Activated gamma-delta T cell treated with anti-CD3 and anti-CD28 coated beads, Interleukin-2, amount 50 U/mL, for 16 hours (primary cell): ENCODE measurements at places on chromosomes 13 and 19.

DNA sequence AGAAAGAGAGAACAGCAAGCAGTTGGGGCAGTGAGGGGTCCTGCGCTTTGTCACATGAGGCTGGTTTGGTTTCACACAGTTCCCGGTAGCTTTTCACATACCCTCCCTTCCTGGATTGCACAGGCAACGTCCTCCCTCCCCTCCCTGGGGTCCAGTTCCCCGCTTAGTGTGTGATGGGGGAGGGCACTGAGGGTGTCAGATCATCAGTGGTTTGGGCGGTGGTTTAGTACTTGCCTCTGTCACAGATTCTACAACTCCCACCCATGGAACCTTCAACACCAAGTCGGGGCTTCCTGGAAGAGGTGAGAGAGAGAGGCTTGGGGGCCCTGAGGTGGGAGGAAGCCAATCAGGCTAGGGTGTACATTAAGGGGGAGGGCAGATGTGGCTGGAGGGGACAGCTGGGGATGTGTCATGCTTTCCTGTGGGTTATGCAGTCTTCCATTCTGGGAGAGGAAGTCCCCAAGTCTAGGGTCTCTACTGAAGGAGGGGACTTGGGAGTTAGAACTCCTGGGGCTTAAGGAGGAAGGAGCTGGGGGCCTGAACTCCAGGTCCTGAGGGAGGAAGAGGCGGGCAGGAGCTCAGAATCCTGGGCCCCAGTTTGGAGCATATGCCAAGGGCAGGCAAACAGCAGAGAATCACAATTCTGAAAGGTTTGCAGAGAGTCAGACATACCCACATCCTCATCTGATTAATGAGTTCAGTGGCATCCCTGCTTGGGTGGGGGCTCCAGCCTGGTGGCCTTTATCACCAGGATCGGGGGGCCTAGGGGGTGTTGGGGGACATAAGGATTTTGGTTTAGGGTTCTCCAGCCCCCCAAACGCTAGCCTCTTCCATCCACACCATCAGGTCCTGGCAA is at the start of gene NKG7:
Gene NKG7 (minus strand): TSS at position 6 of the 856 bp plus-strand sequence. CDS start 119 bp downstream, outside the sequence.
- DNase-seq = peak; percentile 86

DNA sequence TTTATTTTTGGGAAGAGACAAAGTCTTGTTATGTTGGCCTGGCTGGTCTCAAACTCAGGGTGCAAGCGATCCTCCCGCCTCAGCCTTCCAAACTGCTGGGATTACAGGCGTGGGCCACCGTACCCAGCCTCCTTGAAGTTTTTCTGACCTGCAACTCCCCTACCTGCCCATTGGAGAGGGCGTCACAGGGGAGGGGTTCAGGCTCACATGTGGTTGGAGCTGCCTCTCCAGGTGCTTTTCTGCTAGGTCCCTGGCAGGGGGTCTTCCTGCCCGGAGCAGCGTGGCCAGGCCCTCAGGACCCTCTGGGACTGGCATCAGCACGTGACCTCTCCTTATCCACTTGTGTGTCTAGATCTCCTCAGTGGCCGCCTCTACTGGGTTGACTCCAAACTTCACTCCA is 27.2 kb downstream of the LDLR start:
- no peak for DNase-seq

DNA sequence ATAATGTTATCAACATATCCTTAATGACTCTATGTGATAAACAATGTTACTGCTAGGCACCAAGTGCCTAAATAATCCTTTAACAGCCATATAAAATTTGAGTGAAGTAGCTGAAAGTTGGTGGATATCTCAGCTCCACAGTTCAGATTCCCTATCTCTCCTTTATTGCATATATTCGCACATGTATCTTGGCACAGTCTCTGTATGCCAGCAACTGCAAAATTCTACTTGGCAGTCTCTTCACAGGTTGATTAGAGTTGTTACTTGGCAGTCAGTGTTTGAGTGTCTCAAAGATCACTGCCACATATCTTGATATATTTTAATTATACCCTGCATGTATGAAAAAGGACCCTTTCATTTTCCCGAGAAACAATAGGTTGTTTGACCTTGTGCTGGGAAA is 879.3 kb downstream of the OLFM4 start:
- no peak for DNase-seq

DNA sequence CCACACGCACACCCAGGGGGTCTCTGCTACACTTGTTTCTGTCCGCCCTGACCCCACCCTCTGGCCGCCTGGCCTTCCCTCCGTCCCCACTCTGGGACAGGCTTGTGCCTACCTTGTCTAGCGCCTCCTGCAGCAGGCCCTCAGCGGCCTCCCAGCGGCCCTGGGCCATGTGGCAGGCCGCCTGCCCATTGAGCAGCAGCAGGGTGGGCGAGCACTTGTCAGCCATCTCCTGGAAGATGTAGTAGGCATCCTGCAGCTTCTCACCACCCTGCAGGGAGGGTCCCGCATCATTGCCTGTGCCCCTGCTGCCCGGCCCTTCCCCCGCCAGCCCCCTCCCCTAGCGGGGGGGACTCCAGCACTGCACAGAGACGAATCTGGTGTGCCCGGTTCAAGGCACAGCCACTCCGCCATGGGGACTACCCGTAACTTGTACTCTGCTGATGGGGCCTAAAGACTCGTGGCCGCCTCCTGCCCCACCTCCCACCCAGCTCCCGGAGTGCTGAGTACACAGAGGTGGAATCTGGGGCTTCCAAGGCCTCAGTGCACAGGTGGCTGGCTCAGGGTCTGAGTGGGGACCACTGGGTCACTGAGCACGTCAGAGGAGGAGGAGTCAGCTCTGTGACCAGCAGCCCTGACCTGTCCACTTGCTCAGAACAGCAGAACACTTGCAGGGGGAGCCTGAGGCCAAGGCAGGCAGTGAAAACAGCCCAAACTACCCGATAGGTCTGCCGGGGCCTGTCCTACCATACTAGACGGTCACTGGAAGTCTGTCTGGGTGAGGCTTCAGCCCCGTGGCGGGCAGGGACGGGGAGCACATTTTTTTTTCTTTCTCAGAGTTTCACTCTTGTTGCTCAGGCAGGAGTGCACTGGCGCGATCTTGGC is 7.4 kb upstream of the CERS1 start:
- DNase-seq = no peak

- no peak for DNase-seq
Observed at GRCh38 chr13:100860866-100861265, 186.3 kb upstream of the TMTC4 start.

DNA sequence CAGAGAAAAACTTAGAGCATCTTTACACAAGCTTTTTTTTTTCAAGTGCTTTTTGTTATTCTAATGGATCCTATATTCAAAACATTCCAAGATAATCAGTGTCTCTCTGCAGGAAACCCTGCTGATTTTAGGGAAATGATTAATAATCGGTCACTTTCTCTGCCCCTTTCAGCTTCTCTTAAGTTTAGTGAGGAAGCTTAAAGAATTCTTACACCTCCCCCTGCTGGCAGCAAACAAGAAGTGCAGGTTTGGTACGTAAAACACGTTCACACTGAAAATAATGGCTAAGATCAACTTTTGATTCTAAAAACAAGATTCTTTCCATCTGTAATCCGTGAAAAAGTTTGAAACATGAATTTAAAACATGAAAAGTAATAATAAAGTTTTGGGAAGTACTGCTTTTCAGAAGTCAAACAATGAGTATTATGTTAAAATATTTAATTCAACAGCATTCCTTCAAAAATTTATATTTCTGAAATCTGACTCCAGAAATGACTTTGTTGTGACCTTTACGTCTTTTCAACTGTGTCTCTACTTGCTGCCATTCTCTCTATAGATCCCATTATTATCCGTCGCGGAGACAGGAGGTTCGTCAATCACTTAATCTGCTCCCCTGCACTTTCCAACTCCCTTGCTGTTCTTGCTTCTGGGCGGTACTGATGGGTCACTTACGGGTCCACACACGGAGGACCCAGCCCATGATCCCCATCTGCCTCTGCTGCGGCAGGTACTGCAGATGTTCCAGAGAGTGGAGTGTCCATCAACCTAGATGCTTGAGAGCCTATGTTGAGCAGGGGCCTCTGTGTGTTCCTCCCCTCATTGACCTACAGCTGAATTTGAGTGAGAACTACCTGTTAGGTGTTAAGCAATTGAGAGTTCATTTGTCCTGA is 203.1 kb upstream of the EDNRB start:
- DNase-seq = no peak

DNA sequence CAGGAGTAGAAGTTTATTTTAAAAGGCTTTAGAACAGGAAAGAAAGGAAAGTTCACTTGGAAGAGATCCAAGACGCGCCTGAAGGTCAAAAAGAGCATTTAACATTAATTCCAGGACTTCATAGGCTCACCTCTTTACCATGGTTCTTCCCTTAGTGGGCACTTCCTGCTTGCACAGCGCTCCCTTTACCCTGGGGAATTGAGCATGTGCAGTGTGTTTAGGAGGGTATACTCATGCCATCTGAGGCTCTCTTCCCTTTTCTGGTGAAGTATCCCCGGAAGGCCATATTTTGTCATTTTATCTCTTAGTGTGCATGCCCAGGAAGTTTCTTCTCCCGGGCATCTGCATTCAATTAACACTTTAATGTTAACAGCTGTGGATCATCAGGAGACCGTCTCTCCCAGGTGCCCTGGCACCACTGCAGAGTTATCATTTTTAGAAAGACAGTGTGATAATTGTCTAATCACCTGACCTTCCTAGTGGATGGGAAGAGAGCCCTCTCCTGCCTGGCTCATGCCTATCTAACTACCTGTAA is 66.1 kb upstream of the ABCC4 start:
- DNase-seq = no peak

DNA sequence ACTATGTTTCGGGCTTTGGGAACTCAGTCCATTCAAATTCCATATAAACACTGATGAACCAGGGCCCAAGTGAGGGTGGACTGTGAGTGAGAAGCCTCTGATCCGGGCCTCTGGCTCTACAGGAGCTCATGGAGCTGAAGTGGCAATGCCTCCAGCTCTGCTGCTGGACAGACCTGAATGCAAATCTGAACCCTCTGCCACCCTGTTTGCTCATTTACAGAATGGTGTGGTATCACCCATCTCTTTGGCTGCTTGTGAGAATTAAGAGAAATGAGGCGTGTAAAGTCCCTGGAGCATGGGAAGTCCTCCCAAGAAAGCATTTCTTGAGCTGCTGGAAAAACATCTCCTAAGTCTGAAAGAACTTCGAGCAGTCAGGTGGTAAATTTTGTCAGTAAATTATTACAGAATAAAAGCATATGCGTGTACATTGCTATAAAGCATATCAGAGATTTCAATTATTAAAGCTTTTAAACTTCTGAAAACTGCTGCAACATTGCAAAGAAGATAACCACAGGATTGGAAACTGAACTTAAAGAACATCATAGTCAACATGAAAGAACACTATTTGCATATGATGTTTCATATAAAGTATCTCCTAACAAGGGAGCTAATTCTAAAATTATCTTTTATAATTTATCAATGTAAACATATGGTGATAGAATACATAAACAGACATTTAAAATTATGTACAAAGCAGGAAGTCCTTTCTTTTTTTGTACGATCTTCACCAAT is 369.0 kb downstream of the UQCRFS1 start:
- no peak for DNase-seq

DNA sequence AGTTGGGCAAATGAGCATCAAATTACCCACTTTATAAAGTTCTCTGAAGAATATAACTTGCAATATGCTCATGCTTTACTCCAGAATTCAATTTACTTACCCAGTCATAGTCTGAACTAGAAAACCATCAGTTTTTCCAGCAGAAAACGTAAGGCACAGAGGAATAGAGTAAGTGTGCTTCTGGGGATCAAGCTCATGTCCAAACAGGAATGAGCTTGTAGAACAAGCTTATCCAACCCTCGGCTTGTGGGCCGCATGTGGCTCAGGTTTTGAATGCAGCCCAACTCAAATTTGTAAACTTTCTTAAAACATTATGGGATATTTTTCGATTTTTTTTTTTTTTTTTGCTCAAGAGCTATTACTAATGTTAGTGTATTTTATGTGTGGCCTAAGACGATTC is 308.5 kb upstream of the KLF12 start:
- DNase-seq = no peak

GRCh38 chr13:19836472-19836871 is 27.0 kb downstream of the ZMYM5 start:
- DNase-seq = no peak

DNA sequence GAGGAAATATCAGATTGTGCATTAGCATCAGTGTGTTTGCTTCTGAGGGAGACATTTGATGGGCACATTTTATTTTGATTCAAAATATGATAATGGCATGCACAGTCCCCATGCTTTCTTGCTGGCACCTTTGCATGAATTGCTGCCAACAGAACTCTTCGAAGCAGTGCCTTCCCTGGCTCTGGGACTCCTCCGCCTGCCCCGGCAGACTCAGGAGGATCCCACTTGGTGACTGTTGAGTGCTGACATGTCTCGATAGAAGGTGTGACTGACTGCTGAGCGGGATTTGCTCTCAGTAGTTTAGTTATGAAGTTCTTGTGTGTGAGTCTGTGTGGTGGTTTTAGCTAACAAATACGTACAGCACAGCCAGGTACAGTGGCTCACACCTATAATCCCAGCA is 239.7 kb downstream of the FGF9 start:
- no peak for DNase-seq

DNA sequence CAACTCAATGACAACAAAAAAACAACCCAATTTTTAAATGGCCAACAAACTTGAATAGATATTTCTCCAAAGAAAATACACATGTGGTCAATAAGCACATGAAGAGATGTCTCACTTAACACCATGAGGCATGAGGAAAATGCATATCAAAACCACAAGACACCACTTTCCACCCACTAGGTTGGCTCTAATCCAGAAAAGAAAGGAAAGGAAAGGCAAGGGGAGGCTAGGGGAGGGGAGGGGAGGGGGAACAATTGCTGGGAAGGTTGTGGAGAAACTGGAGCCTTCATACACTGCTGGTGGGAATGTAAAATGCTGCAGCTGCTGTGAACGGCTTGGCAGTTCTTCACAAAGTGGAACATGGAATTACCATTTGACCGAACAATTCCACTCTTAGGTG is 854.3 kb downstream of the UQCRFS1 start:
- no peak for DNase-seq

DNA sequence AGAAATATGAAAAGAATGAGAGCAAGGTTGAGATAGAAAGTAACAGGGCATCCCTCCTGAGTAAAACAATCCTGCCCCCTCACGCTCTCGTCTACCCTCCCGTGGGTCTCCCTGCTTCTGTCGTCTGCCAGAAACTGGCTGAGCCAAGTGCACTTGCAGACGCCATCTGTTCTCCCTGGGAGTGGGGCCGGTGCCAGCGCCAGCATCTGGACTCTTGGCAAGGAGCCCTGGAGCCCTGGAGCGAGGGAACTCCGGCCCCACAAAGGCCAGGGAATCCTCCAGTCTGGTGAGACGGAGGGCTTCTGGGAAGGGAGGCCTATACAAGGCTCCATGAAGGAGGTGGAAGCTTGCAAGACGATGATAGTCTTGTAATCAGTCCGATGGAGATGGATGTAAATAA is 2.3 kb upstream of the TMEM91 start:
- no peak for DNase-seq
